Naive B cell (primary cell): ENCODE measurements at places on chromosomes 2 and 18. TPM values are rescaled to one million over a fixed set of nuclear protein-coding genes. Genes with fewer than 3 reads are reported as not detected.

GRCh38 chr2:5977477-5977876, 285.3 kb downstream of the SOX11 start:
- DNase-seq, result no peak

The ARHGEF4 gene
- polyA plus RNA-seq, result not detected

The CYRIA gene
- polyA plus RNA-seq, result 14.7 TPM

GRCh38 chr2:173028141-173028540, 47.5 kb upstream of the MAP3K20 start:
- DNase-seq, result no peak

GRCh38 chr18:38932752-38933151, 1367.2 kb upstream of the CELF4 start:
- DNase-seq, result no peak

The SCLY gene
- 15.8 TPM for polyA plus RNA-seq

The PFN4 gene
- polyA plus RNA-seq, result not detected

GRCh38 chr2:133433455-133434451, 134.5 kb downstream of the NCKAP5 start:
- no peak for DNase-seq

- no peak for DNase-seq
Measured at GRCh38 chr2:28322051-28322450, 70.6 kb upstream of the FOSL2 start.

The LOXL3 gene
- not detected for polyA plus RNA-seq

- no peak for DNase-seq
Measured at GRCh38 chr18:44342162-44342561, 338.5 kb upstream of the SETBP1 start.

The HK2 gene
- 8.3 TPM for polyA plus RNA-seq

DNA sequence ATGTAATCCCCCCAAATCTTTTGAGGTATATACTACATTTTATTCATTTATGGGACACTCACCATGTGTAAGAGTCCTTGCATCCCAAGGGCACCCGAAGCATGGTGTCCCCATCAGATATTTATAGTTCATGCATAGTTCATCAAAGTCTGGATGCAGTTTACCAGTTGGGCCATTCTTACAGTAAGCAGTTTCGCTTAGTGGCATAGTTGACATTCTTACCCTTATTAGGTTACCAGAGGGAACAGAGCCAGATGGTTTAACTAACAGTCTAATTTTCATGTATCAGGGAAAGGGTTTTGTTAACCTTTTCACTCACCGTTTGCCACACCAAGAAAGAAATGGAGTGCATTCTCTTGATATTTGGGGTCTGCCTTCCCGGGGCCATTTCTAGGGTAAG, 7.1 kb downstream of the ZNF407 start:
- no peak for DNase-seq

The COL6A3 gene
- polyA plus RNA-seq, result not detected
